ENCODE measurements at places on chromosomes 1 and 21.
A peak's percentile ranks its signal among the peaks of the same experiment; 100 is the strongest.

DNA sequence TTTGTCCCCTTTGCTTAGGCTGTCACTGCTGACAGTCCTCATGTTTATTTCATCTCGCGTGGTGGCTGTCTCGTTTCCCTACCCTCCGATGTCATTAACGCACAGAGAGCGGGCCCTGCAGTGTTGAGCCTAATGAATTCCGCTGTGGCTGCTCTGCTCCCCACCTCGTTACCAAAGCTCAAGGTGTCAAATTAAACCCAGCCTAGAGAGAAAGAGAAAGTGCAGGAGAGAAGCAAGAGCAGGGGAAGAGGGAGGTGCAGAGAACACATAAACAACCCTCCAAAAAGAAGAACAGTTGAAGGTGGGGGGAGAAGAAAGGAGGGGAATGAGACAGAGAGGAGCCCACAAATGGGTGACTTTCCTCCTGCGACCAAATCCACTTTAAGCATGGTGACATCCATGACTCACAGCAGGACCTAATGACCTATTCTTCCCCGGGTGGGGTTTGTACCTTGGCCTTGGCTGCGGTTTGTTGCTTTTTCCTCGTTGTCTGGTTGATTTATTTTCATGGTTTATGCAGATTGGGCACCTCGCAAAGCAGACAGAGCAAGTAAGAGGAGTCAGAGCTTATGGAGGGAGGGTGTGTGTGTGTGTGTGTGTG lies 92.5 kb downstream of the PBX1 start:
- DNase-seq: peak; percentile 7

- DNase-seq: no peak
These were observed 63.1 kb upstream of the KLHDC7A start for GRCh38 chr1:18417316-18418269.

DNA sequence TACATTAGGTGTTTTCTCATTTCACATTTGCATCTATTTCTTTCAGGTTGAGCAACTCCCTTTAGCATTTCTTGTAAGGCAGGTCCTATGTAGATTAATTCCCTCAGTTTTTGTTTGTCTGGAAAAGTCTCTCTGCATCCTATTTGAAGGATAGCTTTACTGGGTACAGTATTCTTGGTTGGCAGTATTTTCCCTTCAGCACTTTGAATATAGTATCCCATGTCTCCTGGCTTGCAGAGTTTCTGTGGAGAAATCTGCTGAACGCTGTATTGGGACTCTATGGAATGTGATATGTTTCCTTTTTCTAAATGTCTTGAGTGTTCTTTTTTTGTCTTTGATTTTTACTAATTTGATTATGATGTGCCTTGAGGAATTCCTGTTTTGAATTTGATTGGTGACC lies 28.9 kb upstream of the FAM163A start:
- DNase-seq: no peak

GRCh38 chr1:8980656-8981055 lies 35.0 kb downstream of the CA6 start:
- no peak for DNase-seq

GRCh38 chr21:39601187-39601928 lies 11.4 kb upstream of the B3GALT5 start:
- no peak for DNase-seq

DNA sequence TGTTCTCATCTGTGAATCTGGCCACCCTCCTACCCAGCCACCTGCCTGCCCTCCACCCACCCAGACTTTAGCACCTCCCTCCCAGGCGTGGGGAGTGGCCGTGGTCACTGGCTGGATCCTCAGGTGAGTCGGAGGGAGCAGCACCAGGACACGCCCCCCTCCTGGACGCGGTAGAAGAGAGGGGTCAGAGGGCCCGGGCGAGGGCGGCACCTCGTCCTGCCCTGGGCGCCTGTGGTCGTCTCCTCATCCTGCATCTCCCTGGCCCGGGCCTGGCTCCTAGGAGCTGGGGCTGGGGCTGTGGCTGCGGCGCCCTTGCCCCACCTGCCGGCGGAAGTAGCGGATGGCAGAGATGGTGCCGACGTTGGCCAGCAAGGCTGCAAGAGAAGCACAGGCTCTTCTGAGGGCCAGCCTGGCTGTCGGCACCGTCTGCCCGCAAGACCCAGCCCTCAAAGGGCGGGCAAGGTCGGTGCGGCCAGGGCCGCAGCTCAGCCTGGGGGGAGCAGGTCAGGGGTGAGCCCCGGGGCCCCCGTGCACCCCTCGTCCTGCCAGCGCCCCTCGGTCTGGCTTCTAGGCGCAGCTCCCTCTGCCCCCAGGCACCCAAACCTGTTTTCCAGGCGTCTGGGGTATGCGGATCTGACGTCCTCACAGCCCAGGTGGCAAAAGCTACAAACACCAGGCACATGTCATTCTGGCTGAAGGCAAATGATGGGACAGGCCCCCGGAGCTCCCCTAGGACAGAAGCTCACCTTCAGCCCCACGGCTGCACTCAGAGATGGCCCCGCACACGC lies 5.8 kb downstream of the PERM1 start:
- peak; percentile 73 for DNase-seq

GRCh38 chr1:200367841-200368534 lies 41.8 kb downstream of the ZNF281 start:
- DNase-seq: no peak

GRCh38 chr1:20903437-20903836 lies 116.3 kb upstream of the HP1BP3 start:
- no peak for DNase-seq

GRCh38 chr1:242147096-242147976 lies 148.4 kb upstream of the MAP1LC3C start:
- peak; percentile 7 for DNase-seq

GRCh38 chr1:27284425-27285273 lies 37.3 kb upstream of the TMEM222 start:
- peak; percentile 97 for DNase-seq

- DNase-seq: no peak
These were observed 71.1 kb downstream of the NPHP4 start for GRCh38 chr1:5921129-5921528.

- no peak for DNase-seq
These were observed 40.4 kb upstream of the KCNH1 start for GRCh38 chr1:211174375-211174774.

GRCh38 chr1:220012259-220012658 lies 34.0 kb downstream of the EPRS1 start:
- DNase-seq: no peak

DNA sequence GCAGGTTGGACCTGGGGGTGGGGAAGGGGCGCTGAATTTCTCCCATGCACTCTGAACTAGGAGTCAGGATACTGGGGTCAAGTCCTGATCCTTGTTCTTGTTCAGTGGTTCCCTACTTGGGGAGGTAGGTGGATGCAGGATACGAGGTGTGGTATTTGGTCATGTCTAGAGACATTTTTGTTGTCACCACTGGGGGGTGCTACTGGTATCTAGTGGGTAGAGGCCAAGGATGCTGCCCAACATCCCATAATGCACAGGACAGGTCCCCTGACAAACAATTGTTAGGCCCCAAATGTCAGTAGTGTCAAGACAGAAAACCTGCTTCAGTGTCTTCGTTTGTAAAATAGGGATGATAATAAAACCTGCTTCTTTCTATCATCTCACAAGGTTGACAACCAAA lies 259.0 kb upstream of the FOXD3 start:
- DNase-seq: peak; percentile 9

DNA sequence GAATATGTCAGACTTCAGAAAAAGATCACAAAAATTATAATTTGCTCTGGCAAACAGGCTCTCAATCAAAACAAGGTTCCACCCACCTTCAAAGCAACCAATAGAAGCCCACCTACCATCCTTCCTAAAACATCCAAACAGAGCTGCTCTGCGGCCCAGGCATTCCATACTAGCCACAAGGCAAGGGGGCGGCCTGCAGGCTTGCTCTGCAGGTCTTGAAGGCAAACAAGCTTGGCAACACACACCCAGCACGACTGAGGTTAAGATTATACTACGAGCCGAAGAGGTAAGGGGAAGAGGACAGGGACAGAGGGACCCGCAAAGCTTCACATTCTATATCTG lies 207.3 kb downstream of the SLC45A1 start:
- DNase-seq: peak; percentile 64

DNA sequence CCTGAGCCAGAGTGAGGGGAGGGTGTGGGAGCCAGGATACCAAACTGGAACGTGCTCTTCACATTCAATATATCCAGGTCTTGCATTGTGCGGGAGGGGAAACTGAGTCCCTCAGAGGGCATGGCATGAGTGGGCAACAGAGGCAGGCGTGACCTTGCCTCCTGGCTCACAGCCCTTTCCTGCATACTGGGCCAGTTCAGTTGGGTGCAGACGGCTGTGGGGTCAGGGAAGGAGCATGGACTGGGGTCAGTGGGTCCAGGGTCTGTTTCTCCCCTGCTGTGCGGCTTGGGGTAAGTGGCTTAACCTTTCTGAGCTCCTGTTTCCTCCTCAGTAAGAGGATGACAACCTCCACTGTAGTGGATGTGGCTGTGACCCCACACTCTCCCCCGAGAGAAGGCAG lies 16.6 kb downstream of the SERINC2 start:
- DNase-seq: no peak

GRCh38 chr1:28199328-28200233 lies 23.1 kb upstream of the PTAFR start:
- peak; percentile 92 for DNase-seq

DNA sequence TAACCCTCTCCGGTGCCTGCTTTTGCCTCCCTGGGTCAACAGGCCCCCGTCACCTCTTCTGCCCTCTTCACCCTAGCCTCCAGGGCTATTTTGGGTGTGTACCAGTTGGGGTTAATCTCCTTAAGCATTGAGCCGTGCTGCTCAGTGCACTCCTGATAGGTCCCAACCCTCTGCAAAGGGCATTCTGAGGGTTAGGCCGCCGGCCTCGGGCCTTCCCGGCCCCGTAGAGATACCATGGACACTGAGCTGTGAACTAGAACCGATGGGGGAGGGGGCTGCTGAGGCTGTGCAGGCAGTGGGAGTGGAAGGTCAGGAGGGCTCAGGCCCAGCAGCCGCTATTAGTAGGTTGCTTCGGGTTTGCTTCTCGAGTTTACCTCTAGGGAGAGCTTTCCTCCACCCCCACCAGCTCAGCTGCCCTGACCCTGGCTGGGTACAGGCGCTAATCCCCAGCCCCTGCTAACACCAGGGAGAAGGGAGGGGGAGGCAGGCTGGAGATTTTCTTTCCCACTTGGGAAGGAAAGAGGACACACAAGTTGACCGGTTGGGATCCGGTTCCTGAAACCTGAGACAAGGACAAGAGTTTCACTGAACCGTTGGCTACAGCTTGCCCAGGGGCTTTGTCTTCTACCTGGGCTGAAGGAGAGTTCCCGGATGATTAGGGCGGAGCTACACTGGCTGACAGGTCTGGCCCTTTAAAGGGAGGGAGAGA lies 4.8 kb downstream of the LMOD1 start:
- DNase-seq: no peak

- DNase-seq: no peak
These were observed 8.0 kb downstream of the RCSD1 start for GRCh38 chr1:167638064-167638463.

DNA sequence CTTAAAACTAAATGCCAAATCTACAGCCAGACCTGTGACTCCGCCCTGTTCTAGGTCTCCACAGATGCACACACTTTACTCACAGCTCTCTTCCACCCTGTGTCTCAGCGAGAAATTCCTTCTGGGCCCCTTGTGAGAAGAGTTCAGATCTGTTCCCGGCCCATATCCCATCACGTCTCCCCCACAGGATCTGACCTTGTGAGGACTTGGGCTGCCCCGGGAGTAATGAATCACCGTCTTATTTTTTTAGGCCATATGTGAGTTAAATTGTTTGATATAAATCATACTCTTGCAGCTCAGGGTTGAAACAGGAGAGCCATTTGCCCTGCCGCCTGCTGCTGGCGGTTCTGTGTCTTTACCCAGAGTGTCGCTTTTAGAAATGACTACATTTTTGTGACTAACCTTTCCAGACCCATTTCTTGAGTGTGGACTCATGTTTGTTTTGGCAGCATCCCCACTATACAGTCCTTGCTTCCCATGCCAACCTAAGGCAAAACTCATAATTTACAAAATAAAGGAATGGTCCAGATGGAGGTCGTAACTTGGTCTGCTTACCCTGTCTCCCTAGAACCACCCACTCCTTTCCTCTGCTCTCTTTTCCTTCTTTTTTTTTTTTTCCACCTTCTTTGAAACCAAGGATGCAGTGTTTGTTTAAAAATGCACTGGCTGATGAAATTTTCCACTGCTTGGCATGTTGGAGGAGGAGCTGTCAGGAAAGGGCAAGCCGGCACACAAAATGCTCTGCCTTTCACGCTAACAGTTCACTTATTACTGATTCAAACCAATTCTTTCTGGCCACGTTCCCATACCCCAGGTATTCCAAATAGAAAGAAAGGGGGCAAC lies 98.0 kb upstream of the C1orf105 start:
- DNase-seq: no peak

GRCh38 chr1:41003127-41003639 lies 18.3 kb downstream of the SLFNL1 start:
- no peak for DNase-seq

DNA sequence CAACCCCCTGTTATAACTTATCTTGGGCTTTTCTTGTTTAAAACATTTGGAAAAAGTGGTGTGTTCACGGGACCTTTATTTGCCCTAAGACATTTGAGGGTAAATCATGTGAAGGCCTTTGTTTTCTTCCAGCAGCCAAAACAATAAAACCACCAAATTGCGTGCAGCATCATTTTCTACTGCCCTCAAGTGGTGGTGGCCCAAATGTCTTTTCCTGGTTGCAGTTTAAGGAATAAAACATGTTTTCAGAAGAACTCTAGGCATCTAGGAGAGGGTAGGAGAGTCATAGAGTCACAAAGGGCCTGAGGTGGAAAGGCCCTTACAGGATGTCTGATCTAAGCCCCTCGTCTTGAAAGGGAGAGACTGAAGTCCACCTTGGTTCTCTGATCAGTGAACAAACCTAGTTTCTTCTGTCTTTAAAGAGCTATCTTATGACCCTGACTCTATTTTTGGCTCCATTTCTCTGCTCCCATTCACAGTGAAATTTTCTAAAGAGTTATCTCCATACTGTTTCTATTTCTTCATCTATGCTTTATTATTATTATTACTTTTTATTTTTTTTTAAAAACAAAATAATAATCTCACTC lies 16.0 kb upstream of the EPS15 start:
- peak; percentile 58 for DNase-seq

All from activated CD8-positive, alpha-beta T cell treated with anti-CD3 and anti-CD28 coated beads for 36 hours (primary cell).